ENCODE measurements at places on chromosomes 1 and 21.

- DNase-seq: no peak
Measured at GRCh38 chr21:46545363-46545762, 59.5 kb downstream of the S100B start.

- no peak for DNase-seq
Measured at GRCh38 chr1:112256411-112256810, 139.6 kb upstream of the CTTNBP2NL start.

- no peak for DNase-seq
Measured at GRCh38 chr1:196344453-196344852, 263.8 kb downstream of the KCNT2 start.

GRCh38 chr1:22273686-22274681 is 131.1 kb upstream of the WNT4 start:
- DNase-seq: no peak

- no peak for DNase-seq
Measured at GRCh38 chr1:93749487-93749886, 67.8 kb upstream of the BCAR3 start.

DNA sequence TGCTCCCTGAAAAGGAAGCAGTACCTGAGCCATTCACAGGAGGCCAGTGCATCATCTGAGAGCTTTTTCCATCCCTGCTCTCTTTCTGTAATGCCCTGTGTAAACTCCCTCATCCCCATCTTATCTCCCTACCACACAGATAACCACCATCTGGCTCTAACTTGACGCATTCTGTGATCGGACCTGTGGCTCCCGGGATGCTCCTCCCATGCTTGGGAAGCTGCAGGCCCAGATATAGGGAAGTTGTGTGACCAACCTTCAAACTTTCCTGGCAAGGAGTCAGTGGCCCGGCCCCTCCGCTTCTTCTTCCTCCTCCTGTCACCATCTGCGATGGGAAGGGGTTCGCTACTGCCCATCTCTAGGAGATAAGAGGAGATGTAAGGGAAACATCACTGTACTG is 21.1 kb downstream of the MKNK1 start:
- no peak for DNase-seq

GRCh38 chr1:86861424-86861823 is 52.5 kb downstream of the SELENOF start:
- no peak for DNase-seq

DNA sequence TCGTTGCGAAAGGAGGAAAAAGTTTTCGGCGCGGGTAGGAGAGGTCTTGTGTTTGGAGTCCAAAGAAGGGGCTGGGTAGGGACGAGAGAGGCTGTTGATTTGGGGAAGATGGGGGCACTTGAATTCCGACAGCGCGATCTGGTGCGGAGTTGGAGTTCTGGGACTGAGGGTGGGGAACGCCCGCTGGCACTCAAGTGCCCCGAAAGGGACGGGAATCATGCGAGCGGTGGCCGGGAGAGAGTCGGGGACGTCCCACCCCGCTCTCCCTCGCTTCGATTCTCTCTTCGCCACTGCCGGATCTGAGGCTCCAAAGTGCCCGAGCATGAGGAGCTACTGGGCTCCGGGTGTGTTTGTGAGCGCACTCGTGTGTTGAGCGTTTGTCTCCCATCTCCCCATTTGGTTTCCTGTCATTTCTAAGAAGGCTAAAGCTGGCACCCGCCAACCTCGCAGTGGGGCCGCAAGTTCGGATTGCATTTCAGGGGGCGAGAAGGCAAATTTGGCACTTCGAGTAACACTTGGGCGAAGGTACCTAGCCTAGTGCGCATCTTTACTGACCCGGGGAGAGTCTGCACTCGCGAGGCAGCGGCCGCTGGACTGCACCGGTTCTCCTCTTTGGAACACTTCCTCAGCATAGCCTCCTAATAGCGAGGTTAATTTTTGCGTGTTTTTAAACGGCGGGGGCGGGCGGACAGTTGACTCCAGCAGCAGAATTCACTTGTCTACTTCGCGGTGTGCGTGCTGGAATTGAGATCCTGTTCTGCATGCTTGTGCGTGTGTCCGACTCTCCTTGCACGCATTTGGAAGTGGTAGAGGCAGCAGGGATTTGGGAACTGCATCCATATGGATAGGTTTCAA is 1.2 kb downstream of the CHRM3 start:
- DNase-seq: no peak

DNA sequence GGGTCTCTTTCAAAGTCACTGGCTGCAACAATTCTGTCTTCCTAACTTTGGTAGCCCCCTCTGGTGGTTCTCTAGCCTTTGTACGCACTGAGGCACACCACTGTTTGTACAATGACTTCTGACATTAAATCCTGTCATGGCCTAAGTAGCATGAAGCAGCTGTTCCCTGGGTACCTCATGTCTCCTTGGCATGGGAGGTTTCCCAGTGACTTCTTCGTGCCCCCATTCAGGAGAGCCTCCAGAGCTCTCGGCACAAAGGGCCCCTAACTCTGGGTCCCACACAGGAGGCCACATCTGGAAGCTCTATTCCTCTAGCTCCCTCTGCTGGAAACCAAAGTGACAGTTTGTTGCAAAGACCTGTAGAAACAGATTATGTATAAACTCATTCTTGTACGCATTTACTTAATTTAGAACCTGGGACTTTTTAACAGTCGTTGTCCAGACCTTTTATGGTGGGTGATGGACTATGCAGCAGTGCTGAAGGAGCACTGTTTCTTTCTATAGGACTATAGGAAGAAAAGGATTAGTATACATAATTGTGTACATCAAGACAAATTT is 13.4 kb downstream of the SWT1 start:
- peak; percentile 76 for DNase-seq

DNA sequence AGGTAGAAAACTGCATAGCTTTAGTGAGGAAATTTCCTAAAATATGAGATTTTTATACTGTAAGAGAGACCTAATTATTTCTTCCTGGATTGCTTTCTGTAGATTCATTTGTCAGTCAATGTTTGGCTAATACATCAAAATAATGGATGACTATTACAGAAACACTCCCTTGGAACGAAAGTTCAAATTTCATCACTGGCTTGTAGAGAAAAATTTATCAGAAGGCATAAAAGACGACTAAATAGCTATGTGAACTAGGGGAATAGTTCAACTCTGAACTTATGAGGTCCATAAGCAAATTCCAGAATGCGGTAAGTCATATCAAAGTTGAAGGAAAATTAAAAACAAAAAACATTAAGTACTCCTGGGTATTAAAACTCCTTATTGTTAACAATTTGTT is 36.0 kb downstream of the WNT2B start:
- no peak for DNase-seq
